ENCODE measurements at places on chromosomes 16 and 17.

DNA sequence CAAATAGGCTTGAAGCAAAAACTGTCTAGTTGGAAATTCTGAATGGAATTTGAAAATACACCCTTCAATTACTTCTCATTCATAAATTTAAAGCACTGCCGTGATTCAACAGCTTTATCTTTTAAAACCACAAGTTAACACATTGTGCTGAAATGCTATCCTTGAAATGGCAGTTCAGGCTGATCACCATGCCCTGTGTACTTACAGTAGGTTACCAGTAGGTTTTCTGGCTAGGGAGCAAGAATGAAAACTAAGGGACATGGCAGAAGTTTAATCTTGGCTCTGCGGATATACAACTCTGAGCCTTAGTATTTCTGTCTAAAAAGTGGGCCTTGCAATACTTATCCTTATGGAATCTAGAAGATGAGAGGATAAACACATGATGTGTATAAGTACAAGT is 28.0 kb downstream of the NXPH3 start:
- no peak for DNase-seq

DNA sequence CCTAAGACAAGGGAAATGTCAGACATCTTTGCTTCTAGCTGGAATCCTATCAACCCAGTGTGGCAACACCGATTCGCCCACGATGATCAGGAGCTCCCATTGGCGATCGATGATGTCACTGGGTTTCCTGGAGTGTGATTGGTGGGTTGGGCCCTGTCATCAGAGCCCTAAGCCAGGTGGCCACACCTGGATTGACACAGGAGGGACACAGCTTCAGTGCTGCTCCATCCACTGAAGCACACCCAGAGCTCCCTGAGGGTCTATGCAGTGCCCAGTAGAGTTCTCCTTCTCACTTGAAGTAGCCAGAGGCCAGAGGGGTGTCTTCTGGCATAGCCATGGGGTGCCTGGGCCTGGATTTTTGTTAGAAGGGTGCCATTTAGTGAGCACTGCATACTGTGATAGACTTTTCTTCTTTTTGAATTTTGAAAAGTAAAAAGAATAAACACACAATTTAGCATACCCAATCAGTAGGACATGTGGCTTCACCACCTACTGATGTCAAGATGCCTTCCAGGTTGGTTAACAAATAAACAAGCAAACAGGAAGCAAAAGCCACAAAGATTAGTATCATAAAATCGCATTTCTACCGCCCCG is 77.6 kb downstream of the CMIP start:
- no peak for DNase-seq

GRCh38 chr17:68697850-68698361 is 96.7 kb upstream of the FAM20A start:
- no peak for DNase-seq

GRCh38 chr17:41185001-41185400 is 290 bp upstream of the KRTAP4-1 start:
- DNase-seq: no peak
